ENCODE measurements at places on chromosomes 4 and X.
A peak's percentile ranks its signal among the peaks of the same experiment; 100 is the strongest.

- DNase-seq, result no peak
These were observed 189.9 kb upstream of the NWD2 start for GRCh38 chr4:37054531-37055077.

- DNase-seq, result peak; percentile 30
These were observed 60.1 kb downstream of the SH2D1A start for GRCh38 chrX:124406294-124407014.

GRCh38 chr4:45741897-45742296, 382.0 kb downstream of the GABRG1 start:
- no peak for DNase-seq

DNA sequence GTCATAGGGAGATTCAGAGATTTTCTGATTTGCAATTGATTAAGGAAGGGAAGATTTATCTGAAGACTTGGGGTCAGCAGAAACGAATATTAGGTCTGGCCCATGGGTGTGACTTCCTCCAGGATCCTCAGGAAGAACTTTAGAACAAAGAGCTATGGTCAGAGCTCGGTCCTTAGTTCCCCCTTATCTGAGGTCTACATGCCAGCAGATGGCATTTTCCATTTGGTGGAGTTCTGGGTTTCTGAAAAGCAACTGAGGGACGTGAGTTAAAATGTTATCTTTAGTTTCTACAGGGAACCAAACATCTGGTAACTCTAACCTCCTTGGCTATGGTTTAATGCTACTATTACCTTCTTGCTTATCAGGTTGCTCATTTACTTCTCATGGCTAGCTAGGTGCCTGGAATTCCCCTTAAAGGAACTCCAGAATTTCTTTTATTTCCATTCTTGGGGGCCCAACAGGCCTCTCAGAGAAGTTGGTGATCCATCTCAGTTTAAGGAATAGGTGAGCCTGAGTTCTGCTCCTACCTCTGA, 40.7 kb downstream of the KLF3 start:
- DNase-seq, result no peak

DNA sequence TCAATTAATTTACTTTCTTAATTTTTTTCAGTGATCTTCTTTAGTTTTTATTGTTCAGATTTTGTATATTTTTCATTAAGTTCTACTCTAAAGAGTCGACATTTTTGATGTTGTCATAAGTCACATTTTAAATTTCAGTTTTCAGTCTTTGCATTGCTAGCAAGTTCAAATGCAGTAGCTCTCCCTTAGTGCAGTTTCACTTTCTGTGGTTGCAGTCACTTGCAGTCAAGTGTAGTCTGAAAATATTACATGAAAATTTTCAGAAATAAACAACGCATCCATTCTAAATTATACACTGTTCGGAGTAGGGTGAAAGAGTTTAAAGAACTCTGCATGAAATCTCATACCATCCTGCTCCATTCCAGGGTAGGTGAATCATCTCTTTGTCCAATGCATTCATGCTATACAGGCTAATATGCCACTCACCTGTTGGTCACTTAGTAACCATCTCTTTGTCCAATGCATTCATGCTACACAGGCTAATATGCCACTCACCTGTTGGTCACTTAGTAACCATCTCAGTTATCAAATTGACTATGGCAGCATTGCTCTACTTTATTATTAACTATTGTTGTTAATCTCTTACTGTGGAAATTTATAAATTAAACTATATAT, 356.9 kb downstream of the STPG2 start:
- no peak for DNase-seq
